Putamen (tissue), 1 donor: ENCODE measurements at places on chromosomes 6 and 20.

DNA sequence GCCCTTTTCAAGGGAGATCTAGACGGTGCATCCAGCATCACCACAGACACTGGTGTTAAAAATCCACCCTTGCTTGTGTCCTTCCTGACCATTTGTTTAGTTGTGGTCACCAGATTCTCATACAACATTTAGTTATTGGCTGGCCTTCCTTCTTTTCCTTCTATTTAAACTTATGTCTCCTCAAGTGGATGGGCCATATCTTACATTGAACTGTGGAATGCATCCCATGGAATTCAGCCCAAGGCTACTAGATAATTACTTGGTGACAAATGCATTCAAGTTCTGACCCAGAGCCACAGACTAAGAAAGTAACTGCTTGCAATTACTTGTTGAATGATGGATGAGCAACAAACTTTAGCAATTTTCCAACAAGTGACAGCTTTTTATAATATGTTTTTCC is 198.9 kb upstream of the SSTR4 start:
- DNase-seq: no peak

DNA sequence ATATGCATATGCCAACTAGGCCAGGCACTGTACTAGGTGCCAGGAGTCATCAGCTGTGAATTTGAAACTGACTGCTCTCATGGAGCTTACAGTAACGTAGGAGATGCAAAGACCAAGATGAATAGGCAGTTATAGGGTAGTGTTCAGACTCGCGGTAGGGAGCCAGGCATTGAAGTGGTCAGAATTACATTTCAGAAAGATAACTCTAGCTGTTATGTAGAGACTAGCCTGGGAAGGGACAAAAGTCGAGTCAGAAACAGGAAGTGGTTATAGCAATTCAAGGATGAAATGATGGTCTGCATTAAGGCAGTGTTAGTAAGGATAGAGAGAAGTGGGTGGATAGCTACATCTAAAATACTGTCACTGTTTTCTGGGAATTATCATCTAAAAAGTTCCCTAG is 56.6 kb downstream of the PCMT1 start:
- DNase-seq: no peak

GRCh38 chr20:44988631-44989171 is 22.4 kb downstream of the STK4 start:
- no peak for DNase-seq

GRCh38 chr6:169534039-169534421 is 167.8 kb downstream of the WDR27 start:
- DNase-seq: no peak

- no peak for DNase-seq
These were observed 16.8 kb upstream of the IP6K3 start for GRCh38 chr6:33763483-33763882.

- DNase-seq: no peak
These were observed 678.1 kb downstream of the KIF16B start for GRCh38 chr20:15895126-15895525.

DNA sequence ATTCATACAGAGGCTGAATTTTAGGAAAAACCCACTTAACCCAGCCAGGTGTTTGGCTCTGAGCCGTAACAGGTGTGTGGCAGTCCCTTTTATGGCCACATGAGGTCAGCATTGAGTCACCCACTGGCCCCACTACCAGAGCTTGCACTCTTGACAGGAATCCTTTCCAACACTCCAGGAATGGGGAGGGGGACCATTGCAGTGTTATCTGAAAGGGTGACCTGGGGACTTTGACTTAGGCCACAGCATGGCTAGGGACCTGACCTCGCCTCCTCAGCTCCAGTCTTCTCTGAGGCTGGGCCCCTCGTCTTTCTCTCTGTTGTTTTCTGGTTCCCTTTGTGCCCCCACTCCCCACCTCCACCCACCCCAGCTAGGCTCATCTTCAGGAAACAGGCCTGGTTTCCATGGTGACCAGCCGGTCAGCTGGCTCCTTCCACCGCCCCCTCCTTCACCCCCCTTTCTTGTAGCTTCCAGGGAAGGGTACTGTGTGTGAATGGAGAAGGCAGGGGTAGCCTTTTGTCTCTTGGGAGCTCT is 2.1 kb upstream of the TMEM151B start:
- DNase-seq: no peak

- DNase-seq: no peak
These were observed 150.0 kb downstream of the CDC5L start for GRCh38 chr6:44537306-44538049.

DNA sequence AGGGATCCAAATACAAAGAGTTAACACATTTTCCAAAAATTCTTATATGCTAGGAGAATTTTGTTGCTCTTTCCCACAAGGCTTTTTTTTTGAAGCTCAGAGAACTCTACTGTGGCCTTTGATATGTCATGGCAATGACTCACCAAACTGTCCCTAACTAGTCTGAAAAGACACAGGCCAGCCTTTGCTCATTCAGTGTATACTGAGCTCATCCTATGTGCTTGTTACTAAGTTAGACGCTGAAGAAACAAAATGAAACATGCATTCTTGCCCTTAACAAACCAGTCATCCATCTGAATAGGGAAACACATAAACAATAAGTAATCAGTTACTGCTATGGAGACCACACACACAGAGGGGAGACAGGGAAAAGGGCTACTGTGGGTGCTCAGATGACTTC is 291.8 kb downstream of the FOXC1 start:
- DNase-seq: no peak

DNA sequence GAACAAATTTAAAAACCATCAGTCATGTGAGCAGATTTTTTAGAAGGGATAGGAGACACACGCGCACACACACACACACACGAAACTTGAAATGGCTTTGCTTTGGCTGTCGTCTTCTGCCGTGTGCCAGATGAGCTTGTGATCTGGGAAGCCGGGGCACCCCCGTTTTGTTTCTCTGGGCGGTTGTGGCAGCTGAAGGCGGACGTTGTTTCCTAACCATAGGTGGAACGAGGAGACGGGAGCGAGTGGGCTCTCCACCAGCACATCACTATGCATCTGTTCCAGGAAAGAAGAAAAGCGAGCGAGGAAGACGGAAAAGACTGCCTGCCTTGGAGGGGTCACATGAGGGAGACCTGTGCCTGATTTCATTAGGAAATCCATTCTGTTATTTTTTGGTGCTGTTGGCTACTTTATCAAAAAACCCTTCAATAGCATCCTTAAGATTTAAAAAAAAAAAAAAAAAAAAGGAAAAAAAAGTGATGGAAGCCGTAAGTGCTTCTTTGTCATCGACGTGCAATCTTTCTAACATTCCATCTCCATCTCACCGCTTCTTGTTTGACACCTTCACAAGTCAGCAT is 142.1 kb downstream of the DTNBP1 start:
- DNase-seq: no peak

GRCh38 chr20:6122873-6123648 is at the start of gene FERMT1:
Gene FERMT1, minus strand, starts transcription at chr20:6123030. Its CDS starts 3,476 bp downstream, at chr20:6119554.
- DNase-seq: peak; percentile 35

- no peak for DNase-seq
These were observed 141.1 kb downstream of the BMP5 start for GRCh38 chr6:55734256-55734655.

- no peak for DNase-seq
These were observed 48.1 kb downstream of the PRL start for GRCh38 chr6:22248513-22249308.

DNA sequence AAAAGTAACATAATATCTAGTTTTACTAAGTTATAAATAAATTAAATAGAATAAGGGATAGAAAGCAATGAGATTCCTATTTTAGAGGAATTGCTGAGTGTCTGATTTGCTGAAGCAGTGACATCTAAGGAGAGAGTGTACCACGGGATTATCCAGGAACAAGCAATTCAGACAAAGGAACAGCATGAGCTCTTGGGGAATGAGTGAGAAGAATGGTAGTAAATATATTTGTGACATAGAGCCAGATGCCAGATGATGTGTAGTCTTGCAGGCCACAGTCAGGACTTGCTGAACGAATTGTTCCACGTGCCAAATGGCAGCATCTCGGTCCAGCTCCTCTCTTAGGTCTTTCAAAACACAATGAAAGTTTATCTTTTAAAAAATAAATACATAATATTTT is 339.2 kb downstream of the TENT5A start:
- no peak for DNase-seq

DNA sequence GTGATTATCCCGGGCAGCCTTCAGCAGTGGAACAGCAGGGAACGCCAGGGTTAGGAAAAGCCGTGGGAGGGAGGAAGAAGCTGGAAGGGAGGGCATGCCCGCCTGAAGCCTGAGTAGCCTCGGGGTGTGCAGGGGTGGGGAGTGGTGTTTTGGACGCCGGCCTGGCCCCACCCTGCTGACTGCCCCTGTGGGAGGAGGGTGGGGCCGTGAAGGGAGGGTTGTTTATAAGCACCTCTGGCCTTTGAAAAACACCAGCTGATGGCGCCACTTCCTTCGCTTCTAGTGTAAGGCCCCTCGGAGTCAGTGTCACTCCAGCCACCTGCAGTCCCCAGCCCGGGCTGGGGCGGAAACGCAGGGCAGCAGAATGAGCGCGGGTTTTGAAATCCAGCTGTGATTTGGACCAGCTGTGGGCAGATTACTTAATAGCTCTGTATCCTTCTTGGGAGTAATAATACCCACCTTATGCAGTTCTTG is 52.8 kb upstream of the BMP6 start:
- DNase-seq: no peak

DNA sequence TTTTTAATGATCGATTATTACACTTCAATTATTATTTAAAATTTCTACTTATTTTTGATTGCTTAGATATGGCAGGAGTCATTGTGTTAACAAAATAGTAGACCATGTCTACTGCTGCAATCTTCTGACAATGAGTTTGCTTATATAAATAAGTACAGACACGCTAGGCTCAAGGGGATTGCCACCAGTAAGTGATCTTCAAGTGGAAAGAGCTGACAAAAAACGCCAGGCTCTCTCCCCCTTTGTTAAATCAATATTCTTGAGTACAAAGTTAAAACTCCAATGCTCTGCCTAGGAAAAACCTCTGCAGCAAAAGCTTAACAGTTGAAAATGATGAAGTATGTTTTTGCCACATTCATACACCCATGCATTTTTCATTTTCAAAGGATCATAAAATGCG is 738.1 kb downstream of the HDGFL1 start:
- DNase-seq: no peak

DNA sequence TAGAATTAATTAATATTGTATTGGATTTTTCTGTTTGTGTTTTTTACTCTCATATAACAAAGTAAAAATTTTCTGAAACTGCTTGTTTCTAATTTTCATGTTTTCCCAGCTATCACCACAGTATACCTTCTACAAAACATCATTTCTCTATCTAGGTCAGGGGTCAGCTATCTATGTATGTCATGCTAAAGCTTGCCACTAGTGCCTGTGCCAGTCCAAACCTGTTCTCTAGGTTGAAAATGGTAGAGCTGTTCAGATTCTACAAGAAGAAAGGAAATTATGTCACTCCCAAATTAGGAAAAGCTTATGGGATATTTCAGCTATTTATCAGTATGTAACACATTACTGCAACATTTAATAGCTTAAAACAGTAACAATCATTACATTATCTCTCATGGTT is 5.8 kb upstream of the ME1 start:
- no peak for DNase-seq

- DNase-seq: no peak
These were observed 91.6 kb upstream of the RIPOR2 start for GRCh38 chr6:25027221-25027916.

DNA sequence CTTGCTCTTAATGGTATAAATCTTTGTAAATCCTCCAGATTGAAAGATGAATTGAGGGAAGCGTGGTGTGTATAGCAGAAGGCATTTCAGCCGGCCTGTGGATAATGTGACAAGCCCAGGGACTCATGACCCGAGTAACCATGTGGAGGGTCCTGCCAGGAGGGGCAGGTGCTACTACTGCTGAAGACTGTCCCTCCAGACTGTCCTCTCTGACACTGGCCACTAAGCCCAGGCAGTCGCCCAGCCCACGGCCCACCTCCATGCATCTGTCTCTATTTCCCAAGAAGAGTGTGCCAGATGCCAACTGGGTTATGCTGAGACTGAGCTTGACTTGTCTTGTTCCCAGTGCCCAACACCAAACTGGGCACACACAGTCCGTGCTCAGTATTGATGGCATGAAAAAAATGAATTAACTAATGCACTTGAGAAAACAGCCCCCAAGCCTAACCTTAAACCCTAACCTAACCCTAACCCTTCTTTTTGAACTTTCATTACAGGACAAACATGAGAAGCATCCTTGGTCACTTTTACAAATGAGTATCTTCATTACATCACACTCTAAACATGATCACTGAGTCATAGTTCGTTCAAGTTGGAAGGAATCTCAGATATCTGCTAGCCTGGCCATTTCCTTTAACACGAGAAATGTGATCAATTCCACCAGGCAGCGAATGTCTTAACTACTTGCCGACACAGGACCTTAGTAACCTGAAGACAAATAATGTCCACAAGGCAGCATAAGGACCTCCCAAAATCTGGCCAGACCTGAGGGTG is 182.2 kb upstream of the RREB1 start:
- no peak for DNase-seq

DNA sequence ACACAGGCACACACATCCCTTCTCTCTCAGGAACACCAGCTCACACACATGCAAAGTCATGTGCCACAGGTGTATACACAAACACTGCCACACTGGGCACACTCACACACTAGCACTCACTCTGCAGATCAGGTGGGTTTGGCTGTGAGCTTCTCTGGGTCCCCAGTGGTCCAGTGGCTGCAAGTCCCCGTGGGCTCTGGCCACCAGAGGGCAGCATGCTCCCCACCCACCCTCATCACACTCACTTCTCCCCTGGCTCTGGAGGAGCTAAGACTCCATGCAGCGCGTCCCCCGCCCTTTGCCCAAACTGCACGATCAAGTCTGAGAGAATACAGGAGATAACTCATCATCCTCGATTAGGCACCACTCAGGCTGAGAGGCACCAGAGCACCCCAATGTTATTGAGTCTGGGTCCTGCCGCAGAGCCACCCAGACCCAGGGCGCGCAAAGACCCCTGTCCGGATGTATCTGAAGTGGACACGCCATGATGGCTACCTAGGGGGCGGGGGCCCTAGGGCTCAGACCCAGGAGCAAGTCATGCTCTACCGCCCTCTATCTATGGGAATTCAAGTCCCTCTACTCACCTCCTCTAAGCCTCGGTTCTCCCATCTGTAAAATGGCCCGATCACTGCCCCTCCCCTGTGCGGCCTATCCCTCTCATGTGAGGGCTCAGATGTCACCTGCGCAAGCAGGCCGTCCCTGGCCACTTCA is 90.5 kb downstream of the GRM4 start:
- DNase-seq: no peak

GRCh38 chr6:130129762-130130246 is 92.9 kb downstream of the SAMD3 start:
- DNase-seq: no peak

DNA sequence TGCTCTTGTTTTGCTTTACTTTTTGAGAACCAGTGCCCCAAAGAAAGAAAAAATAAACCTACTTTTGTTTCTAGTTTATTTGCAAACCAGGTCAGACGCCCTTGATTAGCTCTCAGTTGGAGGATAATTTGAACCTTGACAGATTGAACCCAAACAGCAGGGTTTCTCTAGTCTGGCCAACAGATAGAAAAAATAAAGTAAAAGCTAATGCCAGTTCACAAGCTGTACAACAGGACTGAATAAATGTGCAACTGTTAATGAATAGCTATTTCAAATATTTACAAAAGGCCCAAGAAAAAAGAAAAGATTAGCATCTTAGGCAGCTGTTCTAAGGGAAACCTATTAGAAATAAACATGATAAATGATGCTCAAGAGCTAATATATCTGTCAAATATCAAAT is 331.8 kb downstream of the CDKAL1 start:
- DNase-seq: no peak

GRCh38 chr6:9620687-9621086 is 794.2 kb downstream of the TFAP2A start:
- peak; percentile 30 for DNase-seq
